Stimulated activated CD8-positive, alpha-beta memory T cell treated with anti-CD3 and anti-CD28 coated beads, Interleukin-7, amount 100 ng/mL, for 1 hour (primary cell): ENCODE measurements at places on chromosomes 13 and 19.

GRCh38 chr13:29383476-29383875 lies 212.0 kb downstream of the SLC7A1 start:
- DNase-seq, result no peak

GRCh38 chr19:55549500-55550320 lies 4.4 kb upstream of the SBK3 start:
- DNase-seq, result no peak

- DNase-seq, result no peak
Observed at GRCh38 chr19:28984315-28984714, 228.6 kb downstream of the UQCRFS1 start.

GRCh38 chr13:68176475-68176874 lies 946.3 kb upstream of the PCDH9 start:
- no peak for DNase-seq

- DNase-seq, result no peak
Observed at GRCh38 chr19:47352095-47352494, 3.0 kb downstream of the DHX34 start.

DNA sequence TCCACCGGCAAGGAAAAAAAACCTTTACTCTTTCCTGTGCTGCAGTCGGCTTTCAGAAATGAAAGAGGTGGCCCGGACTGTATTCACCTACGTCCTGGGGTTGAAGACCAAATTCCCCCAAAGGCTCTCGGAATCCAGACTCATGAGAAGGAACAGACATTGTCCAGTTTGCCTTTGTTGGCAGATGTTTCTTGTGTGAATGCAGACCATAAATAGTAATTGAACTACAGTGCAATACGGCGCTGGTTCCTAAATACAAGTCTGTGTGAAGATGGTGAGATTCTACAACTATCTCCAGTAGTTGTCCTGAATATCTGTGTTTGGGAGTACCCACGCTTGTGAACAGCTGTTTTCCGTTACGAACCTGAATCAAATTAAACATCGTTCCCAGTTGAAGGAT lies 11.2 kb upstream of the PTOV1 start:
- DNase-seq, result no peak

GRCh38 chr13:51636349-51636890 lies 52.2 kb downstream of the WDFY2 start:
- no peak for DNase-seq

DNA sequence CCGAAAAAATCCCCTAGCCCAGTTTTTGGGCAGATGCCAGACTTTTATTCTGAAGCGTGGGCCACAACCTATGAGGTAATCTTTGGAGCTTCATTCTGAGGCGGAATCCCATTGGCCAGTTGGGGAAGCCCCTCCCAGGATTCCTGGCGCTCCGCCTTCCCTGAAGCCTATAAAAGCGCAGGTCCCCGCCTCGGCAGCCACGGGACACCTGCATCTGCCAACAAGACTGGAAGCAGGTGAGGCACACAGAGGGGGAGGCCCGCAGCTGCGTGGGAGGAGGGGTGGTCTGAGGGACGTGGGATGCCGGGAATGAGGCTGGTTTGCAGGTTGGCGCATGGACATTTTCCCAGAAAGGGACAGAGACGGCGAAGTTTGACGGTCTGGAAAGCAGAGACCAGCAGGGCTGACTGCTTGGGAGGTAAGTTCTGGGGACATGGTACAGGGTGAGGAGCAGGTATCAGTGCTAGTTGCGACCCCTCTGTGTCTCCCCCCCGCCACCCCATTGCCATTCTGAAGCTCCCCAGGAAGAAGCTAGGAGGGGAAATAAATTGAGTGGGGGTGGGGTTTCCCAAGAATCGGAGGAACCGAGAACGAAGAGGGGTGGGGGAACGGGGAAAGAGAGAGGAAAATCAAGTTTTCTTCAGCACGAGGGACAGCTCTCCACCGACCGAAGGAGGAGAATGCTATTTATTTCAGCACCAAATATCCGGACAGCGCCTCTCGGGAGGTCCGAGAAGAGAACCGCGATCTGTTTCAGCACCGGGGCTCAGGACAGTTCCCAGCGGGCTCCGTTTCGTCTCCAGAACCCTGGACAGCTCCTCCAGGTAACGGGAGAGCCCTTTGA lies 22.4 kb upstream of the FEM1A start:
- peak; percentile 49 for DNase-seq

GRCh38 chr13:25687471-25688225 lies 315.9 kb downstream of the ATP8A2 start:
- no peak for DNase-seq

DNA sequence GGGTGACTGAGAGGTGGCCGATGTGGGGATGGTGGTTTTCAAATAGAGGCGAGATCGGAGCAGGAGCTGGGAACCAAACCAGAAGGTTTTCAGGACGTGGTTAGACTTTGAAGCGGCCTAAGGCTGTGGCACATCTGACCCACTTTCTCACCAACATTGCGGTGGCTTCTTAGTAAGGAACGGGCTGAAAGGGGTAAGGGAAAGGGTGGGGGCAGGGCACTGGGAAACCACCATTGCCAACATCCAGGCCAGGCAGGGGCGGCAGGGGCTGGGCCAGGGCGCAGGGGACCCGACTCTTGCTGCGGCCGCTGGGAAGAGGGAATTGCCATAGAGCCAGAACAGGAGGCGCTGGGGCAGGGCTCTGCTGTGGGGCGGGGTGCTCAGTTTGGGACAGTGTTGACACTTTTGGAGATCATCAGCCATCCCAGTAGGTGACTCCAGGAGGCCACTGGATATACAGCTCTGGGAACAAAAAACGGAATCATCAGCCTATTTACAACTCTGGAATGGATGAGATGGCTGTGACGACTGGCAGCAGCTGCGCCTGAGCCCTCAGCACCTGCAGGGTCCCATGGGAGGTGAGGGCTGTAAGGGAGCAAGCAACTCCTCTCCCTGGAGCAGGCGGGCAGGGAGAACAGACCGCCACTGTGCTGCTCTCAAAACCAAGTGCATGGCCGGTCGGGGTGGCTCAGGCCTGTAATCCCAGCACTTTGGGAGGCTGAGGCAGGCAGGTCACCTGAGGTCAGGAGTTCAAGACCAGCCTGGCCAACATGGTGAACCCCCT lies 52.2 kb downstream of the IRS2 start:
- DNase-seq, result no peak

DNA sequence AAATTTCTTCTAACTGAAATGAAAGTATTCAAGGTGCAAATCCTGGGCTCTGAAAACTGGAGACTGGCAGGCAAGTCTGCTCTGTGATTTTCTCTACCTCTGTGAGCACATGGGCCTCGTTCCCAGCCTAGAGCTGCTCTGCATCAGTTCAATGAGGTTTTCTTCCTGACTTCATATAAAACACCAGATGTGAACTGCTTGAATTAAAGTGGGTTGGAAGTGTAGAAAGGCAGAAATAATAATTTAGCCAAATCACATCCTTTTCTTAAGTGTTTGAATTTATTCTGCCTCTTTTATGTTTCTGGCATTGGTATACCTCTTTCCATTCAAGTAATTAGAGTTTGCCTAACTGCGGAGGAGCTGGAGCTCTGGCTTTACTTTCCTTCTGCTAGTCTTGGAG lies 540.8 kb downstream of the OLFM4 start:
- DNase-seq, result no peak
